ENCODE measurements at places on chromosomes 13 and 19. TPM values are rescaled to one million over a fixed set of nuclear protein-coding genes. Genes with fewer than 3 reads are reported as not detected.

GRCh38 chr13:24216176-24216575 is 55.7 kb downstream of the SPATA13 start:
- ATAC-seq, result no peak

DNA sequence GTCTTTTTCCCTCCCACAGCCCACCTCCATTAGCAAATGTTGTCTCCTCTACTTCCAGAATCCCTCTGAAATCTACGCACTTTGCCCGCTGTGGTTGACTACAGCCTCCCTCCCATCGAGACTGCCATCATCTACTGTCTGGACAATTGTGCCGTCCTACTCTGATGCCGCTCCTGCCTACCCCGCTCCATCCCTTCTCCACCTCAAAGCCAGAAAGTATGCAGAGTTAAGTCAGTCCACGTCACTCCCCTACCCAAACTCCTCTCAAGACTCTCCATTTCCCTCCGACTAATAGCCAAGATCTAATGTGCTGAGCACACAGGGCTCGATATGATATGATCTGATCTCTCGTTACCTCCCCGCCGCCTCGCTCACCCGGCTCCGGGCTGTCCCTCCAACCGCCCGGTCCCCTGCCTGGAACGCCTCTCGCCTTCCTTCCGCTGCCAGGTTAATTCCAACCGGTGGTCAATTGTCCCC is 556 bp downstream of the CACTIN start:
- ATAC-seq, result no peak

KEAP1 gene
- 44.9 TPM for total RNA-seq

DNA sequence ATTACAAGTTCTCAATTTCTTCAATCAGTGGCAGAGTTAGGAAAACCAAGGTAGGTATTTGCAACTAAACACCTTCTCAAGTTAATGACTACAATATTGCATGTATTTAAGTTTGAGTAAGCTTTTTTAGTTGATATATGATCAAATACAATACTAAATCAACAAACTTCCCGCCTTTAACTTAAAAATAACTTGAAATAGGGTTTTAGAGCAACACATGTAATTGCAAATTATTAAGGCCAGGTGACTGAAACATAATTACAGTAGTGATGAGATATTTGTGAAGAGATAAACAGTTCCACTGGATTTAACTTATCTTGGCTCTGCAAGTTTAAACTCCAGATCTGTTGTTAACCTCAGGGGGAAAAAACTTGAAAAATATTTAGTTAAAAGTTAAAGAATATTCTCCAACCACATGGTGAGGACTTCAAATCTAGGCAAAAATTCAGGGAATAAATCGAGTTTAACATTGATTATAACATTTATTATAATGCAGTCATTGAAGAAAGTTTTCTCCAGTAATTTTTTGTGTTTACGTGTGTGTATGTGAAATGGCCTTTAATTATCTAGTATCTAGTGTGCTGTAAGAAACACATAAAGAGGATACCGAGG is 3.6 kb downstream of the DACH1 start:
- ATAC-seq, result no peak

STXBP2 gene
- total RNA-seq, result 2.4 TPM

GRCh38 chr19:44905437-44906160 is at the start of gene APOE:
Gene APOE, plus strand, starts transcription at chr19:44905796. Its CDS starts 829 bp downstream, at chr19:44906625.
- ATAC-seq, result peak; percentile 51

ECSIT gene
- total RNA-seq, result 58.1 TPM

- ATAC-seq, result no peak
Measured at GRCh38 chr13:96992633-96993032, 1.6 kb downstream of the OXGR1 start.

Measured in motor neuron (in vitro differentiated cells).